ENCODE measurements at places on chromosomes 5 and 9.

DNA sequence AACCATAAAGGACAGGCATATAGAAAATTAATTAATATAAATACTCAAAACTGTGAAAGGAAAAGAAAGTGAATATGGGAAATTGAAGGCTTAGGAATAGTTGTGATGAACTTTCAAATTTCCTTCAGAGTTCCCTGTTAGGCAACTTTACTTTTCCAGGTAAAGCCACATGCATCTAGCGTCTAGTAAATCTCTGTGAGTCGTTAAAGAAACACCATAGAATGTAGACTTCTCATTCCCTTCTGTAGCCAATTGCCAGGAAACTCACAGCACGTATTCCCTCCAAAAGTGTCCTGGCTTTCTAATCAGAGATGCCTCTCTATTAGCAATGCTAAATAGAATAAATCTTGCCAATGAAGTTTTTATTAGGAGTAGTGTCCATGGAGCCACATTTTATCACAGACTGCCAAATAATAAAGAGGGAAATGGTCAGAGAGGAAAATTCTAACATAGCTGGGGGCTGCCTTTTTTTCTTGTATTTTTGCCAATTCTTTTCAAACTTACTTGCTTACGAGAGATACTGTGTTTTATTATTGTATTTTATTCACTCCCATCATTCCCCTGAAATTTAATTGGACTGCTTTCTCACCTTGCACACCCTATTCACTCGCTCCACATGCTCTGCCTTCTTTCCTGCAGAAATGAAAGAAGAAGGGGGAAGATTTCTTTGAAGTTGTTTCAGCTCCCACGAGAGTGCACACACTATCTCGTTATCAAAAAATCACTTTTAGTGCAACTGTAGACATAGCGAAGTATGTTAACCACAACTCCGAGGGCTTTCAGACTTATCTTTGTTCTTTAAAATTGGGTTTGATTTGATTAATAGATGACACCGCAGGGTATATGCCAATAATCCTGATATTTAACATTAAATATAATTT lies 439.0 kb downstream of the CSNK1G3 start:
- DNase-seq = no peak

GRCh38 chr5:50445296-50445949 lies 4.3 kb upstream of the EMB start:
- DNase-seq = no peak

DNA sequence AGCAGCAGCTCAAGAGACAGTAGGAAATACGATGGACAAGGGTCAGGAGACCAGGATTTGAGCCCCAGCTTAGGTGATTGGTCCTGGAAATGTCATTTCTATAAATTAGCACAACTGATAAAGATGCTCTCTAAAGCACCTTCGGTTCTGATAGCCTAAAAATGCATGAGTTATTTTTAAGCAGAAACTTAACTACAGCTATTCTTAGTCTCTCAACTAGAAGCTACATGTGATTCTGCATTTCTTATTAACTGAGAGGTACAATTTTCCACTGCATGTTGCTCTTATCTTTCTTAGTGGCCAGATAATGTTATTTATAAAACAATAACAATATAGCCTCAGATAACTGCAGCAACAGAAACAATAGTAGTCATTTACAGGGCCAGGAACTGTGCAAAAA lies 136.4 kb downstream of the GRIA1 start:
- DNase-seq = no peak

- no peak for DNase-seq
Measured at GRCh38 chr9:132948482-132949050, 4.2 kb upstream of the TSC1 start.

GRCh38 chr5:16617274-16617968 lies 624 bp upstream of the RETREG1 start:
- peak; percentile 32 for DNase-seq

DNA sequence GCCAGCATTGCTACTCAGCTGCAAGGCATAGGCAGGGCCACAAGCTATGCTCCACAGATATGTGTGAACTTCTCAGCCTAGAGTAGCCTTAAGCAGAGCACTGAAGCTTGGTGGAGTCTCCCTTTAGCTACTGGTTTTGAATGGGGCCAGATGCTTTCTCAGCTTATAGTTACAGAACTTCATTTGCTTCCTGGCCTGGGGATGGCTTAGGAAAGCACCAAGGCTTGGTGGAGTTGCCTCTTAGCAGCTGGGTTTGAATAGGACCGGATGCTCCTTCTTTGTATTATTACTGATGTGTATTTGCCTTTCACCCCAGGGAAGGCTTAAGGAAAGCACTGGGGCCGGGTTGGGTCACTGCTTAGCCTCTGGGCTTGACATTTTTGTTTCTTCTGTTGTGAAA lies 497.8 kb upstream of the SEMA6A start:
- DNase-seq = no peak

GRCh38 chr9:135898634-135899407 lies 8.5 kb downstream of the CAMSAP1 start:
- no peak for DNase-seq

- DNase-seq = no peak
Measured at GRCh38 chr9:2819165-2819564, 24.7 kb downstream of the PUM3 start.

GRCh38 chr9:85703398-85703797 lies 38.4 kb downstream of the AGTPBP1 start:
- DNase-seq = no peak

DNA sequence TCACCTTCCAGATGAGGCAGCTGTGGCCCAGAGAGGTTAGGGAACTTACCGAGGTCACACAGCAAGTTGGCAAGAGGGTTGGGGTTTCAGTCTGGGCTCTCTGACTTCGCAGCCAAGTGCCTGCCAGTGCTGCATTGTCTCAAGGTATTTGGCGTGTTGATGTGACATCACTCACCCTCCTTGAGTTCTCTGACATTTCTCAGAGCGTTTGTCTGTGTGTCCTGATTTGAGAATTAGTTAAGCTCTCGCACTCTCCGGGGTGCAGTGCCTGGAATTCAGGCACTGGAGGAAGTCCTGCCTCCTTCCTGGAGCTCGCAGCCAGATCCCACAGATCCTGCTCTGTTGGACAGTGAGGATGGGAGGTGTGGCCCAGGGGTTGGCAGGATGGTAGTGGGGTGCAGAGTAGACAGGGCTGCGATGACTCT lies 25.7 kb downstream of the WWC1 start:
- no peak for DNase-seq

GRCh38 chr5:79255786-79256557 lies 20.0 kb downstream of the JMY start:
- no peak for DNase-seq

GRCh38 chr9:79610791-79611614 lies 39.2 kb downstream of the TLE4 start:
- DNase-seq = no peak

- no peak for DNase-seq
Measured at GRCh38 chr9:101269591-101270283, 115.1 kb downstream of the BAAT start.

GRCh38 chr9:98021306-98022040 lies 35.1 kb upstream of the NANS start:
- no peak for DNase-seq

GRCh38 chr5:172345881-172346280 lies 62.3 kb upstream of the UBTD2 start:
- DNase-seq = no peak

GRCh38 chr5:58629271-58630159 lies 46.6 kb downstream of the RAB3C start:
- DNase-seq = no peak

DNA sequence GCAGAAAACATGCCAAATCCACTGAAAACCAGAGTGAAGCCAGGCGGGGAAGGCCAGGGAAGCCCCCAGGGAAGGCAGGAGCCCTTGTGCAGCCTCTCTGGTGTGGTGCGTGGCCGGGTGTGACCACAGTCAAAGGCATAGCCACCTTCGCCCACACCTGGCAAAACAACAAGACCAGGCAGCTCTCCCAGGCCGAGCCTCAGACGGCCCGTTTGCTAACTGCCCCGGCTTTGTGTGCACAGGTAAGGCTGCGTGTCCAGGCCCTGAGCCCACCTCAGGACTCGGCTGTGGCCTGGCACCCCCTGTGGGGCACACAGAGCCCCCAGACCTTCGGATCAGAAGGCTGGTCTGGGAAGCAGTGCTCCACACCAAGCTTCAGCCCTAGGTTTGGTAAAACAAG lies 6.1 kb downstream of the TMEM250 start:
- DNase-seq = no peak

DNA sequence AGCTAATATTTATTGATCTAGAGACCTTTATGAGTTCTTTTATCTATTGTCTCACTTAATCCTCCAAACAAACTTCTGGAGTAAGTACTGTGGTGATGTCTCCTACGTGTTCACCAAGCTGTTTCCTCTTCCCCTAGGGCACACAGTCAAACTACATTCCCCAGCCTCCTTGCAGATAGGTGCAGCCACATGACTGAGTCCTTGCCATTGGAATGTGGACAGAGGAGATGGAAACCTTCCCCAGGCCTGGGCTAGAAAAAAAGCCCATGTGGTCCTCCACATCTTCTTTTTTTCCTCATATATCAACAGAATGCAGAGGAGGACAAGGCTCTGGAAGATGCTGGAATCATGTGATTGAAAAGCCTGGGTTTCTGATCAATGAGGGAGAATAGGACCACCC lies 88.0 kb downstream of the ANKRD55 start:
- DNase-seq = no peak

GRCh38 chr5:55303238-55303690 lies 4.2 kb downstream of the DHX29 start:
- DNase-seq = no peak

DNA sequence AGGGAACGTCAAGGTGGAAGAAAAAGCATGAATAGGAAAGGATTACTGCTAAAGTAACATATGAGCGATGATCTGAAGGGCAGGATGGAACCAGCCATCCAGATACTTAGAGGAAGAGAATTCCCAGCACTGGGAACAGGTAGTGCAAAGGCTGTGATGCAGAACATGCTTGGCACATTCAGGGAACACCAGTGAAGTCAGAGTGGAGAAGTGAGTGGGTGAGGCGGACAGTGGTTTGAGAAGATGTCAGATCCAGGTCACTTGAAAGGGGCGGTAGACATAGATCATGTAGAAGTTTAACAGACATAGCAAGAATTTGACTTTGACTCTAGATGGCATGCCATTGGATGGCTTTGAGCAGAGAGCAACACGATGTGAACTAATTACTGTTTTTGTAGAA lies 374.2 kb downstream of the PDE4D start:
- DNase-seq = no peak

DNA sequence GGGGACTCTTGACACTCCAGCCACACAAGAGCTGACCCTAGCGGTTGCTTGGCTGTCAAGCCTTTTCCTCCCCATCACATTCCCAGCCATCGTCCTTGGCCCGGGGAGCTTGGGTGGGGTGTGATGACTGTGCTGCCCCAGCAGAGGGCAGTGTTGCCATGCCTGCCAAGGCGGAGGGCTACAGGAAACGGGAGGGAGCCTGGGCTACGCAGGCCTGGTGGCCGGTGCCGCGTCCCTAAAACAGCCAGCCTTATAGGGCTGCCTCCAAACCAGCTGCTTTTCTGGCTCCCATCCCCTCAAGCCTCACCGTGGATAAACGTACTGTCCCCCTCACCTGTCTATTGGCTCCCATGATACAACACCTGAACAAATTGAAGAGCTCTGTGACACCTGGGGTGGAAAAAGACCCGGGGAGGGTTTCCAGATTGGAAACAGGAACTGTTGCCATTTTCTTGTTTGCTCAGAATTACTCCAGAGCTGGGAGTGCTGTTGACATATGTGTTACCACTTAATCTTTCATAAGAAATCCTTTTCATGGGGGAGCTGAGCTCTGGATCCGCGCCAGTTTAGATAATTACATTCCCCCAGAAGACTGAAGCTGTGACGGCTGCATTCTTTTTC lies 72.8 kb upstream of the ASTN2 start:
- DNase-seq = no peak

DNA sequence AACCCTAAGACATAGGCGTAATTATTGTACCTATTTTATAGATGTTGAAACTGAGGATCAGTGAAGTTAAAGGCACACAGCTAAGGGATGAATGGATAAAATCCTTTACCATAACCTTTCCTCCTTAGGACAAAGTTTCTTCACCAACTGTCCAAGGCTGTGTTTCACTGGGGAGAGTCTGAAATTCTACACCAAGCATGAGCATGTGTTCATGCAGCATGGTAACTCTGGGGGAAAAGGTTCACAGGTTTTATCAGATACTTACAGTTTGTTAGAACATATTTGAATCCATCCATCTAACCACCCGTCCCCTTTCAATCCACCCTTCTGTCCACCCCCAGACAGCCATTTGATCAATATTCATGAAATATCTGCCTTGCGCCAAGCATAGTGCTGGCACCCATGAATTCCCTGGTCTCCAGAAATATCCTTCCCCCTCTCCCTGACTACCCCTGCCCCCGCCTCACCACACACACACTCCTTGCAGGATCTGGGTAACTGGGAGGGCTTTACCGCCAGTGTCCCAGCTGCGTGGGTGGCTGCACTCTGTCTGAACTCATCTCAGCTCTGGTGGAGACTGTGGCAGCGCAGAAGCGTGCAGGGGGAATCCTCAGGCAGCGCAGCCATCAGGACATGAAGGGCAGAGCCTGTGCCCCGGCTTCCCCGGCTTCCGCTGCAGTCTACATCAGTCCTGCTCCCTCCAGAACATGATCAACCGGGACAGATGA lies 6.3 kb upstream of the KCNIP1 start:
- DNase-seq = no peak

GRCh38 chr5:152905286-152905685 lies 500.2 kb upstream of the NMUR2 start:
- DNase-seq = no peak

- DNase-seq = no peak
Measured at GRCh38 chr5:145178641-145179523, 656.3 kb downstream of the PRELID2 start.

GRCh38 chr9:18739127-18739526 lies 265.2 kb downstream of the ADAMTSL1 start:
- DNase-seq = no peak

DNA sequence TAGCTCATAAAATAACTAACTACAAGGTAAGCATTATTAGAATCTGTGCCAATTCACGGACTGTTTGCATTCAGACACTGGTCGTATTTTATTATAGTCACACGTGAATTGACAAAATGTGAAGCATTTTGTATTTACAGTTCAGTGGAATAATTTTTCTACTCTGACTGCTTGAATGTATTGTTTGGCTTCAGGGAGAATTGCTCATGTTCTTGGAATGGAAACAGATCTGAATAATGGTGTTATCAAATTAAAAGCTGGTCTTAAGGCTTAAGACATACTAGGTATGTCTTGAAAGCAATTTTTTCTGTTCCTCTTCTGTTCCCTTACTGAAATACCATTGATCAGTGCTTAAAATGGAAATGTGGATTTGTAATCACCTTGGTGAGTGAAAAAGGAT lies 543.7 kb upstream of the TLE4 start:
- no peak for DNase-seq

All from activated T-cell treated with anti-CD3 and anti-CD28 coated beads for 4 hours (primary cell).